ENCODE measurements at places on chromosomes 1 and 21.

- no peak for DNase-seq
Measured at GRCh38 chr1:31781138-31781755, 17.1 kb upstream of the ADGRB2 start.

GRCh38 chr1:208251911-208252835 is 8.0 kb upstream of the PLXNA2 start:
- no peak for DNase-seq

GRCh38 chr21:25952306-25952705 is 217.5 kb downstream of the GABPA start:
- no peak for DNase-seq

DNA sequence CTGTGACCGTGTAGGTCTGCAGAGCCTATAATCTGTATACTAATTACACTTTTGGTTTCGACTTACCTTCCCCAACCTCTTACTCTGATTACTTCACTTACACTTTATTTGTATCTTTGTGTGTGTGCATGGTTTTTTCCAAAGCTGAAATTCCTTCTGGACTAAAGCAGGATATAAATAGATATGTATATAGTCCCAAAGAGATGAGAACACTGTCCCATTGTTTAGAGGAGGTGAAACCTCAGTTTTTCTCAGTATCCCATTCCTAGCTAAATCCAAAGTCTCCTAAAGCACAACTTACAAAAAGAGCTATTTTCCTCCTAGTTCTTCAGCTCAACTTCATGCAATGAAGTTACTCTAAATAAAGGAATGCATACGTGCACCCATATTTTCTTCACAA is 442.2 kb downstream of the SMYD3 start:
- no peak for DNase-seq

DNA sequence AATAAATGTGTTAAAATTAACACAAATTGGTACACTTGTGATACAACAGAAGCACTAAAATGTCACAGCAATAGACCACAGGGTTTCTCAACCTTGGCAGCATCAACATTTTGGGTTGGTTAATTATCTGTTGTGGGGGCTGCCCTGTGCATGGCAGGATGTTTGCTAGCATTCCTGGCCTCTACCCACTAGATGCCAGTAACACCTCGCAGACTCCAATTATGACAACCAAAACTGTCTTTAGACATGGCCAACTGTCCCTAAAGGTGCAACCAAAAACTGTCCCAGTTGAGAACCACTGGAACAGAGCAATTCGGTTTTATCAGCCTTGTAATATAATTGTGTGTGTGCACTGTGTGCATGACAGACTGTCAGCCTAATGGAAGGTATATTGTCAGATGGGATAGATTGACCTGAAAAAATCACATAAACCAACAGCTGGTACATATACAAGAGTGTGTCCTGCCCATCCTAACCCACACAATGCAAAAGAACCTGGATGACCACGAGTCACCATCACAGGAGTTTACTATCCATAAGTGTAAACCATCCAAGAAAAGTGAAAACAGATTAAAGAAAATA is 13.5 kb upstream of the ERG start:
- DNase-seq, result no peak

GRCh38 chr1:148166558-148167492 is 14.7 kb upstream of the NBPF11 start:
- no peak for DNase-seq

GRCh38 chr1:198778049-198778448 is 139.2 kb downstream of the PTPRC start:
- peak; percentile 46 for DNase-seq

DNA sequence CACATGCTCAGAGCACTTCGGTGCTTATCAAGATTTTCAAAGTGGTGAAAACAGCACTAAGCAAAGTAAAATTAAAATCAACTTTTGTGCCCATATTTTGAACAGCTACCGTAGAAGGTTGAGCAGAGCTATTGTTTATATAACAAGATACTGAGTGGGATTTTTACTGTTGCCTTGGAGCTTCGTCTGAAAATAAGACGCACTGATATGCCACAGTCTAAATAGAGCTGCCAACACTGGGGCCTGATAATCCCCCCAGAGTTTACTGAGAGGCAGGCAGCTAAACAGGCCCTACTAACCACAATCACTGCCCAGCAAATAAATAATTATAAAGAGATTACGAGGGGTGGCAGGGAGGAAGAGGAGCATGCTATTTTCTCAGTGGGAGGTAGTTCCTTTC is 650 bp upstream of the CCDC190 start:
- DNase-seq, result no peak

- DNase-seq, result no peak
Measured at GRCh38 chr1:191910245-191910644, 248.0 kb upstream of the RGS18 start.

- DNase-seq, result no peak
Measured at GRCh38 chr1:118960567-118961136, 27.5 kb downstream of the TBX15 start.

DNA sequence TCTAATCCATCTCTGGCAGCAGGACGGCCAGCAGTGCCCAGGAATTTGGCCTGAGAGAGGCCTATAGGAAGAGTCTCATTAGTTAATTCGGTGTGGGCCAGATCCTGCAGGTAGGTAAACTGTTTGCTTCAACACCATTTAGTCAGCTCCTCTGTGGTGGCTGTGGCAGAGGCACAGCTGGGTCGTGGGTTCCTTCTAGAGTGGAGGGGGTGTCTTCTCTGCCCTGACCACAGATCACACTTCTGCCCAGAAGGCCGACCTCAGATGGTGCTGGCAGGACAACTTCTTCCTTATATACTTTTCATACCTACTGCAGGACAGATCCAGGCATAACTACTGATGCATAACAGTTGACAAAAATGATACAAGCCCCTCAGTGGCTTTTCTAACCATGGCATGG is 281.4 kb downstream of the RPS6KC1 start:
- DNase-seq, result no peak

DNA sequence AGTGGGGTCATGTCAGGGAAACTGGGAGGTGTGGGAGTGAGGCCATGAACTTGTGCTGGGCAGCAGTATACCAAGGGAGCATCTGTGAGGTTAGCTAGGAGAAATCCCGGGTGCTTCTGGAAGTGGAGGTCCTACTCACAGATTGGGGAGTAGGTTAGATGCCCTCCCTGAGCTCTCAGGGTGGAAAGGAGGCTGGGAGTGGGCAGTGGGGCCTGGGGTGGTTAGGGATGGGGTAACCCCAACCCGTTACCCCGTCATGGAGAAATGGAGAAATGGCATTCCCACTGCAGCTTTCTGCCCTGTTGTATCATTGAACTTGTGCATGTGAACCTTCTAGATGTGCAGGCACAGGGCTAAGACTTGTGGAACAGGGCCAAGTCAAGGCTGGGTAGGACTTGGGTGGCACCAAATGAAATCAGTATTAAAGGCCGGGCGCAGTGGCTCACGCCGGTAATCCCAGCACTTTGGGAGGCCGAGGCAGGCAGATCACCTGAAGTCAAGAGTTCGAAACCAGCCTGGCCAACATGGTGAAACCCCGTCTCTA is 27.2 kb downstream of the EXOC8 start:
- no peak for DNase-seq
